ENCODE measurements at places on chromosomes 2 and 18. TPM values are rescaled to one million over a fixed set of nuclear protein-coding genes. Genes with fewer than 3 reads are reported as not detected.

SIX3 gene
- total RNA-seq: not detected

CLEC4F gene
- total RNA-seq: not detected

SERPINB10 gene
- not detected for total RNA-seq

NAT8 gene
- total RNA-seq: not detected

XDH gene
- total RNA-seq: not detected

TUBA4B gene
- total RNA-seq: not detected

CYS1 gene
- under 0.01 TPM for total RNA-seq

DYSF gene
- total RNA-seq: 6.3 TPM

DCDC2C gene
- not detected for total RNA-seq

TRPM8 gene
- not detected for total RNA-seq

RGPD3 gene
- 0.90 TPM for total RNA-seq

NGEF gene
- total RNA-seq: 0.32 TPM

MTCL1 gene
- total RNA-seq: 19.3 TPM

TMEM214 gene
- total RNA-seq: 43.7 TPM

NMS gene
- total RNA-seq: not detected

CGREF1 gene
- 28.2 TPM for total RNA-seq

GAD1 gene
- total RNA-seq: not detected

FBXO48 gene
- total RNA-seq: 0.49 TPM

LYG2 gene
- not detected for total RNA-seq

UCN gene
- total RNA-seq: 4.5 TPM

BOK gene
- 78.2 TPM for total RNA-seq

PPP1R1C gene
- total RNA-seq: not detected

MGAT4A gene
- 0.54 TPM for total RNA-seq

GALNT14 gene
- not detected for total RNA-seq

All from cardiac atrium fibroblast (primary cell).